ENCODE measurements at places on chromosomes 1 and 21. TPM values are rescaled to one million over a fixed set of nuclear protein-coding genes. Genes with fewer than 3 reads are reported as not detected.
A peak's percentile ranks its signal among the peaks of the same experiment; 100 is the strongest.

- peaks cover 21% of the 10 kb centered on the region for H3K4me1 ChIP-seq
- H3K27me3 ChIP-seq, result no peaks in the 10 kb centered on the region
- no peak for DNase-seq
- no peak overlapping the region for H3K4me3 ChIP-seq
Observed at GRCh38 chr1:55140137-55140536, 75.0 kb downstream of the USP24 start.

Gene SPATA46
- total RNA-seq, result not detected

DNA sequence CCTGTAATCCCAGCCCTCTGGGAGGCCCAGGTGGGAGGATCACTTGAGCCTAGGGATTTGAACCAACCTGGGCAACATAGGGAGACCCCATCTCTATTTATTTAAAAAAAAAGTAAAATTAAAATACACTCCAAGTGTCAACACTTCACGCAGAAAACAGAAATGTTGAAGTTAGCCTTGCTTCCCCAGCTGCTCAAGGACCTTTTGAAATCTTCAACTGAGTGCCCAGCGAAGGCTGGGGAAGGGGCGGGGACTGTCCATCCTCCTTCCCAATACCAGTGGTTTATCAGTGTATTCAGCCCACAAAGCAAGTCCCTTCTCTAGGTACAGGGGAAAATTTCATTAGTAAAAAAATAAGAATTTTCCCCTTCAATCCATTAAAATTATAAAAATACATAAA, 2.2 kb upstream of the DNAJC28 start:
- peaks cover 18% of the 10 kb centered on the region for H3K27me3 ChIP-seq
- H3K27ac ChIP-seq, result no peak overlapping the region
- H3K4me3 ChIP-seq, result peak overlapping the region; percentile 52
- no peaks in the 10 kb centered on the region for H3K36me3 ChIP-seq
- H3K4me1 ChIP-seq, result peaks cover 10% of the 10 kb centered on the region

Gene WNT4
- not detected for total RNA-seq

GRCh38 chr1:63523738-63524137, 413 bp downstream of the EFCAB7 start:
- peak overlapping the region; percentile 97 for H3K27ac ChIP-seq
- peaks cover 6% of the 10 kb centered on the region for H3K36me3 ChIP-seq
- DNase-seq, result no peak
- no peaks in the 10 kb centered on the region for H3K27me3 ChIP-seq
- peaks cover 41% of the 10 kb centered on the region for H3K4me1 ChIP-seq

DNA sequence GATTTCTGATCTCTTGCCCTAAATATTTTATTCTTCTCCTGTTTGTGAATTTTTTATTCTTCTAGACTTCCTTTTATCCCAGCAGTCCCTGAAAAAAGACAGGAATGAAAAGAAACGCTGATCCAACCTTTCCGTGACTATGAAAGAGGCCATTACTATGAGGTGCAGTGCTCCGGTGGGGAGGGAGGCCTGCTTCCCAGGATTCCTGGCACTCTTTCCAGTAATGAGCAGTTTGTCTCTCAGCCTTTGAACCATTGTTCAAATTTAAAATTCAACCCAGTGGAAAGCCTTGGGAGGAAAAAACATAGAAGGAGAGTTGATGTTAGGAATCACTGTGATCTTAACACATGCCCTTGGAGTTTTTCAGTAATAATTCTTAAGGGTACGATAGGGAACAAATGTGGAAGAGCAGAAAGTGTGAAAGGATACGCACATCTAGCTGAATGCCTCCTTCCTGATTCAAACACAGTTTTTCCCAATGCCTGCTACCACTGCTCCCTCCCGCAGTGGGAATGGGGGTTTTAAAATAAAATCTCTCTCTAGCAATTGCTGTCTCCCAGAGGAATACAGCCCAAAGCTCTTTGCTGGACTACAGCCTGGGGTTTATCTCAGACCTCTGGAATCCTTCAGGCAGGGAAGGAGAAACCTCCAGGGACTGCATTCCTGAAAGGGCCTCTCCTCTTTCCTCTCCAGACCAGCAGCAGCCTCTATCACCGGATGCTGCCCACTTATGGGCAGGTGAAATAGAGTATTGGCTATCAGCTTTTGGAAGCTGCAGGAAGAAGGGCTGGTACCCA, 6.1 kb downstream of the IER5 start:
- no peaks in the 10 kb centered on the region for H3K27me3 ChIP-seq
- DNase-seq, result no peak
- peaks cover 74% of the 10 kb centered on the region for H3K4me1 ChIP-seq
- H3K4me3 ChIP-seq, result no peak overlapping the region
- no peak overlapping the region for H3K27ac ChIP-seq
- H3K36me3 ChIP-seq, result peaks cover 55% of the 10 kb centered on the region

GRCh38 chr1:177311111-177311510, 140.4 kb downstream of the BRINP2 start:
- H3K4me3 ChIP-seq, result no peak overlapping the region
- no peak for DNase-seq
- H3K27me3 ChIP-seq, result no peaks in the 10 kb centered on the region
- H3K36me3 ChIP-seq, result no peaks in the 10 kb centered on the region
- no peak overlapping the region for H3K27ac ChIP-seq

DNA sequence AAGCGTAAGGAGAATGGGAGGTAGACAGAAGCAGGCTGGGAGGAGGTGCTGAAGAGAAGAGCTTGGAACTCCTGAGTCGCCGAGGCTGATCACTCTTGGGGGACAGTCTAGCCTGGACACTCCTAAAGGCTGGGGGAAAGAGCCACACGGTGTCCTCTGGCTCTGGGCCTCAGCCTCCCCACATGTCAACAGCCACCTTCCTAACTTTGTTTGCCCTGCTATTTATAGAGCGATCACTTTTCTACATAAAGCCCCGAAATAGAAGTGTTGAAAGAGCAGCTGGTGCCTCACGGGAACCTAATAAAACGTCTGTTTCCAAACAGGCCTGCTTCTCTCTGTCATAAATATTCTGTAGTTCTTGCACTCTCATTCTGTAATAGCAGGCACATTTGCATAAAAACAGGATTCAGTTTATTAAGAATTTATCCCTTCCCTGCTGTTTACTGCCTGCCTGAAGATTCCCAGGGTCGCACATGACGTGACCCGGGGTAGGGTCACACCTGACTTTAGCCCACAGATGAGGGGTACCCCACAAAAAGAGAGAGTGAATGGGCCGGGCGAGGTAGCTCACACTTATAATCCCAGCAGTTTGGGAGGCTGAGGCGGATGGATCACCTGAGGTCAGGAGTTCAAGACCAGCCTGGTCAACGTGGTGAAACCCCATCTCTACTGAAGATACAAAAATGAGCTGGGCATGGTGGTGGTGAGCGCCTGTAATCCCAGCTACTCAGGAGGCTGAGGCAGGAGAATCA, 212.5 kb downstream of the TOMM20 start:
- H3K4me3 ChIP-seq, result no peak overlapping the region
- DNase-seq, result no peak
- no peaks in the 10 kb centered on the region for H3K36me3 ChIP-seq
- peaks cover 17% of the 10 kb centered on the region for H3K4me1 ChIP-seq
- H3K27me3 ChIP-seq, result no peaks in the 10 kb centered on the region
- no peak overlapping the region for H3K27ac ChIP-seq

GRCh38 chr21:33069994-33070743, at the start of gene OLIG1:
OLIG1 (plus strand) TSS chr21:33070141; CDS start chr21:33070247, 106 bp downstream.
- peak within 1 kb of the TSS; percentile 62 for H3K4me3 ChIP-seq
- H3K27ac ChIP-seq, result no peak within 1 kb of the TSS
- H3K4me1 ChIP-seq, result peaks cover 21% of the 10 kb centered on the region
- no peaks in the 10 kb centered on the region for H3K36me3 ChIP-seq
- DNase-seq, result peak; percentile 26

GRCh38 chr1:81982523-81982922, 181.8 kb downstream of the ADGRL2 start:
- H3K27me3 ChIP-seq, result no peaks in the 10 kb centered on the region
- H3K4me3 ChIP-seq, result no peak overlapping the region
- H3K4me1 ChIP-seq, result no peaks in the 10 kb centered on the region
- DNase-seq, result no peak
- no peaks in the 10 kb centered on the region for H3K36me3 ChIP-seq
- no peak overlapping the region for H3K27ac ChIP-seq

GRCh38 chr1:109388208-109388711, 9.5 kb downstream of the SORT1 start:
- DNase-seq, result no peak
- H3K4me1 ChIP-seq, result peaks cover 21% of the 10 kb centered on the region
- no peak overlapping the region for H3K27ac ChIP-seq
- peaks cover 27% of the 10 kb centered on the region for H3K27me3 ChIP-seq
- peaks cover 2% of the 10 kb centered on the region for H3K36me3 ChIP-seq
- H3K4me3 ChIP-seq, result no peak overlapping the region

Gene SLC6A17
- not detected for total RNA-seq

Gene MROH9
- total RNA-seq, result not detected

Gene AK5
- 0.86 TPM for total RNA-seq

DNA sequence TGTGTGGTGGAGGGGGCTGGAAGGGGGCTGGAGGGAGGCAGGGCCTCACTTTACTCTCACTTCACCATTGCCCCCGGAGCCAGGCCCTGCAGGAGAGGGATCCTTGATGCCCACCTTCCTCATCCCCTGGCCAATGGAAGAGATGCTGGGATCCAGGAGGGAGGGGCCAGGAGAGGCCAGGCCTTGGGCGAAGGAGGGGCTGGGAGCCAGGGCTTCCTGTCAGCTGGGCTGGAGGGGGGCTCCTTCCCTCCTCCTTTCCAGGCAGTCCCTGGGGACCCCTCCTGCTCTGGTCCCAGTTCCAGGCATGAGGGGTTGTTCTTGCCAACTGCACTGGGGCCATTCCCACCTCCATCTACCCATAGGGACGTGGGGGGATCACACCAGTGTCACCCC, 5.7 kb downstream of the AHDC1 start:
- no peaks in the 10 kb centered on the region for H3K36me3 ChIP-seq
- peaks cover 6% of the 10 kb centered on the region for H3K27me3 ChIP-seq
- DNase-seq, result no peak
- peaks cover 47% of the 10 kb centered on the region for H3K4me1 ChIP-seq
- H3K27ac ChIP-seq, result no peak overlapping the region
- H3K4me3 ChIP-seq, result no peak overlapping the region

Data from activated CD4-positive, alpha-beta memory T cell treated with anti-CD3 and anti-CD28 coated beads, Interleukin-2, amount 10 ng/mL, durations not matched to agents 7 days and 5 days (primary cell).